ENCODE measurements at places on chromosomes 12 and 14.
A peak's percentile ranks its signal among the peaks of the same experiment; 100 is the strongest.

- DNase-seq = no peak
Measured at GRCh38 chr14:99671235-99672224, 12.6 kb upstream of the CYP46A1 start.

GRCh38 chr12:131038961-131039950 is 85.5 kb downstream of the ADGRD1 start:
- DNase-seq = no peak

GRCh38 chr12:76588881-76589565 is 29.5 kb upstream of the OSBPL8 start:
- DNase-seq = no peak

GRCh38 chr14:98018628-98019027 is 1221.4 kb downstream of the VRK1 start:
- DNase-seq = no peak

GRCh38 chr12:100216337-100216736 is 15.7 kb downstream of the ACTR6 start:
- no peak for DNase-seq

DNA sequence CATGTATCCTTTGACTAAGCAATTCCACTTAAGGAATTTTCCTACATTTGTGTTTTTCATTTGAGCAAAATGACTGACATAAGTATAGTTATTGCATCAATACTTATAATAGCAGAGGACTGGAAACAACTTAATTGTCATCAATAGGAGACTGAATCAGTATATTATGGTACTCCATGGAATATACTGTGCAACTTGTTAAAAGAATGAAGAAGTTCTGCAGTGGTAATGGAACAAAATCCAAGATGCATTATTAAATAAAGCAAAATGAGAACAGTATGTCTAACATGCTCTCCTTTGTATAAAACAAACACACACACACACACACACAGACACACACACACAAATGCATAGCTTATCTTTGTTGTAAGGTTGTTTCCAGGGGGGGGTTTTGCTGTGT is 303.1 kb downstream of the RAD51B start:
- no peak for DNase-seq

DNA sequence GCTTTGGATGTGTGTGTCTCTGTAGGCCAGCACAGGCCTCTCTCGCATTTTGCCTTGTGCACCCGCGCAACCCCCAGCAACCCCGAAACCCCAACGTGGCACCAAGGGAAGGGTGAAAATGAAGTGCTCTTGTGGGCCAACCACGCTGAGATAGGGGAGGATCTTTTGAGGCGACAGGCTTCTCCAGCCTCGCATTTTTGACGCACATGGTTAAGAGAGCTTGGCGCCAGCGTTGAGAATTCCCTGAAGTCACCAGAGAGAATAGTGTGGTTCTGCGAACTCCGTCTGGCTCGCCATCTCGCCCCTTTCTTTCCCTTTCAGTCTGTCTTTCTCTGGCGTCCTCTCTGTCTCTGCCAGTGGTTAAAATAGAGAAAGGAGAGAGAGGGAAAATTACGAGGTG is 1.9 kb upstream of the TBX3 start:
- DNase-seq = no peak

DNA sequence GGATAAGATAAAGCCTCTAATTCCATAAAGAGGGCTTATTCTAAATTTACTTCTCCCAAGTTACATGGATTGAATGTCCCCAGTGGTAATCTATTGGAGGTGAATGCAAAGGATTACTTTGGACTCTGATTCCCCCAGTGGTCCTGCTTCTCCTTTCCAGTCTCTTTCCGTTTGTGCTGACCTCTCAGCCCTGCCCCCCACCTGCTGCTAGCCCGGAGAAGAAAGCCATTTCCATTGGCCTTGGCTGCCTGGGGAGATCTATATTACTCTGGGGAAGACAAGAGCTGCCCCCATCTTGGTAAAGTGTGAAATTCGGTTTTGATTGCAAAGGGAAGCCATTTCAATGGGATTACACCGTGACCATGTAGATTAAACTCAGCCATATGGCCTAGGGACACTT is 13.3 kb downstream of the ASCL1 start:
- DNase-seq = no peak

DNA sequence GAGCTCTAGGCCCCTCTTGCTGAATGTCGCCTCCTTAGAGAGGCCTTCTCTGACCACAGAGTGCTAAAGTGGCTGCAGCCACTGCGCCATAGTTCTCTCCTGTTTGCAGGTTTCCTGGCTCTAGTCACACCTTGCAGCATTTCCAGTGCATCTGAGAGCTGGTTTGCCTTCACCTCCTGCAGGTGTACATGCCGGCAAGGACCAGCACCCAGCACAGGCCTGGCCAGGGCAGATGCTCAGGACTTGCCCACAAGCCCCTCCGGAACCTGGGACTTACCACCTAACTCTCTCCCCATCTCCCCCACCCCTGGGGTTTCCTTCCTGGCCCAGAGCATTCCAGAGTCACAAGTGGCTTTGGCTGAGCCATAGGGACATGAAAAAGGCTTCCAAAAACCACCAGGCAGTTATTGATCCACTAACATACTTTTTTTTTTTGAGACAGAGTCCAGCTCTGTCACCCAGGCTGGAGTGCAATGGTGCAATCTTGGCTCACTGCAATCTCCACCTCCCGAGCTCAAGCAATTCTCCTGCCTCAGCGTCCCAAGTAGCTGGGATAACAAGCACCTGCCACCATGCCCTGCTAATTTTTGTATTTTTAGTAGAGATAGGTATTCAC is 9.1 kb downstream of the ITPK1 start:
- DNase-seq = no peak

DNA sequence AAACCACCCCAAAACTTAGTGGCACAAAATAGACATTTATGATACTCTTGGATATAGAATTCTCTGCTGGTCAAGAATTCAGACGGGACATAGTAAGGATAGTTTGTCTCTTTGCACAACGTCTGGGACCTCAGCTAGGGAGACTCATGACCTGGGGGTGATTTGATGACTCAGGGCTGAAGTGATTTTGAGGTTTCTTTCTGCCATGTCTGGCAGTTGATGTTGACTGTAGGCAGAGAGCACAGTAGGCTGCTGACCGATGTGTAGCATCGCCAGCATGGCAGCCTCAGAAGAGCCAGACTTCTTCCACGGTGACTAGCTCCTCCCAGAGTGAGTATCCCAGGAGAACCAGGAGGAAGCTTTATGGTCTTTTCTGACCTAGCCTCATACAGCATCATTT is 88.9 kb upstream of the FRMD6 start:
- no peak for DNase-seq

- no peak for DNase-seq
Measured at GRCh38 chr12:51972849-51973273, 21.4 kb downstream of the ACVR1B start.

- no peak for DNase-seq
Measured at GRCh38 chr12:94710933-94711332, 60.6 kb upstream of the TMCC3 start.

GRCh38 chr12:29241821-29242591 is 92.9 kb downstream of the FAR2 start:
- peak; percentile 13 for DNase-seq

- DNase-seq = no peak
Measured at GRCh38 chr12:57511161-57511560, 9.2 kb downstream of the DDIT3 start.

- DNase-seq = peak; percentile 22
Measured at GRCh38 chr12:47312808-47313426, 233.2 kb upstream of the AMIGO2 start.

DNA sequence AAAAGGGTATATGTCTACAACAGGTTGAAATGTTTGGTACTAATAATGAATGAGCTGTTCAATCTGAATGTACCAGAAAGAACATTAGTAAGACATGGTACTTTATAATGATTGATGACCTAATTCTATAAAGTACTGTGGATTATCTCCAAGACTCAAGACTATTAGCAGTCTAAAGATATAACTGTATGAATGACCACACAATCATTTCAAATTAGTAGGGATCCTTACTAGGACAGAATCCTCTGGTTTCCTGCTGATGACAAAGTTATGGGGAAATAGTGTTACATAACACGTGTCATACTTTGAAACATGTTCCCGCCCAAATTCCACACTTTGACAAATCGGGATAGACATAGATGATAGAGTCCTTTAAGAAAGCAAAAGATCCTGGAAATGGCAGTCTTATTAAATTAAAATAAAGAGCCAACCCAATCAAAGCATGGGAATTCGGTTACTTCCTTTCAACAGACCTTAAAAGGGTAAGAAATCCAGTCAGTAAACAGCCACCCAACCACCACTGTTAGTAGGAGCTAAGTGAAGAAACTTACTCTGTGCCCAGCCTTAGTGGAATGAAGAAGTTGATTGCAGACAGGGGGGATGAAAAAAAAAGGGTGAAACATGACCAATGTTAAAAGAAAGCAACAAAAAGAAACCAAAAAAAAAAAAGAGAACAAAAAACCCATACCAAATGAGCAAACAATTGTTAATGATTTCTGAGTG is 2.8 kb downstream of the VPS29 start:
- DNase-seq = no peak

DNA sequence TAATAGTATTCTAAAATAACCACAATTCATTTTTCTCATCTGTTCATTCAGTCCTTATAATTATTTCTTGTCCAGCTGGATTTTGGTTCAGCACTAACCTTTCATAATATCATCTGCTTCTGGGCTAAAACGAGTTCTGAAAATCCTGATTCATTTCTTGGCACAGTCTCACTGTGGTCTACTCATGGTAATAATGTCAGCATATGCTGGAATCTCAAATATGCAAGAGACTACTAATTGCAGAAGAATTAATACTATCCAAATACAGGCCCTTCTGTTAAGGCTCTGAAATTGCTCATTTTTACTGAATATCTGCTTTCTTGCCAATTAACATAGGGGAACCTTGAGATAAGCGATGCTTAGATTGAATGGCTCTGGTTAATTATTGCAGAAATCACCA is 597.1 kb downstream of the RPL10L start:
- no peak for DNase-seq

DNA sequence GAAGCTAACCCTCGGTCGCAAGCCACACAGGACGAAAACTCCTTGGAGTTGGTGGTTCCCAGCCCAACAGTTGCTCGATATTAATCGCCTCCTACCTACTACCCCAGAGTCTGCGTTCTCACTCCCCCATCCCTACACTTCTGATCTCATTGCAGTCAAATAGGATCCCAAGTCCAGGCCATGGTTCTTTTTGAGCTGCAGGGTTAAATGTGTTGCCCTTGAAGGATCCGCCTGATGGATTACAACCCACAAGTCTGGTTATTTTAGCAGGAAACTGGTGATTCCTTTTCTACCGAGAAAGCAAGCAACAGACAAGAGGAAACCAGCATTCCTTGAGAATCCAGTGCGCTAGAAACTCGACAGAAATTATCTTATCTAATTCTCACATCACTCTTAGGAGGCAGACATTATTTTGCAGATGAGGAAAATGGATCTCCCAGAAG is 785 bp upstream of the NIN start:
- DNase-seq = no peak

DNA sequence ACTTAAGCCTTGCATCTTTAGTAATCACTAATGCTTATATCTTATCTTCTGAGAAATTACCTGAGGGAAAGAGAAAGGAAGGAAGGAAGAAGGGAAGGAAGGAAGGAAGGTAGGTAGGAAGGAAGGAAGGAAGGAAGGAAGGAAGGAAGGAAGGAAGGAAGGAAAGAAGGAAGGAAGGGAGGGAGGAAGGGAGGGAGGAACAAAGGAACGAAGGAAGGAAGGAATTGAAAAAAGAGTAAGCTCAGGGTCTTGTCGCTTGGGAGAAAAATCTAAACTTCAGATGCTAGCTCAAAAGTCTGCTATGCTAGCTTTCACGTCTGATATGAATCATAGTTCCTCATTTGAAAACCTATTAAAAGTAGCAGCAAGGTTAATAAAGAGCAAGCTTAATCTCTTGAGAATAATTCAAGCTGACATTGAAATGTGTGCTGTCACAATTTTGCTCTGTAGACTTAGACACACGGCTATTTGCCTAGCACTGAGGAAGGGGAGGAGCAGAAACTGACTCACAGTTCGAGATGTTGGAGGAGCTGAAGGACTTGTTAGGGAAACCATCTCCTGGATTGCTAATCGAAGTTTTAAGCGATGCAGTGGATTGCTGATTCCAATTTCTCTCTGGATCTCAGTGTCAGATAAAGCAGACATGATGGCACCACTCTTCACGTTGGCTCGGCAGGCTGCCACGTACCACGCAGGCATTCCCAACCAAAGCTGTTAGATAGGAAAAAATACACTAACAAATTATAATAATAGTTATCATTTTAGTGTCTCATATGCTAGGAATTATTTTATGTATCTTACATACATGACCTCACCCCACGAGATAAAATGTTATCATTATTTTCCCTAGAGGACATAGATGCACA is 216.7 kb downstream of the ACSS3 start:
- DNase-seq = peak; percentile 26

DNA sequence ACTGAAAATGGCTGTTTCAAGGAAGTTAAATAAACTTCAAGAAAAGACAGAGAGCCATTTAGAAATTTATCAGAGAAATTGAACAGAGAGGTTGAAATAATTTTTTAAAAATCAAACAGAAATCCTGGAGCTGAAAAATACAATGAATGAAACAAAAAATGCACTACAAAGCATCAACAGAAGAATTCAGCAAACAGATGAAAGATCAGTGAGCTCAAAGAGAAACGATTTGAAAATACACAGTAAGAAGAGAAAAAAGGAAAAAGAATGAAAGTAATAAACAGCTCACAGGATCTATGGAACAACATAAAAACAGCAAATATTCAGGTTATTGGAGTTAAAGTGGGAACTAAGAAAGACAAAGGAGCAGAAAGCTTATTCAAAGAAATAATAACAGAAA is 26.2 kb downstream of the COX16 start:
- DNase-seq = no peak

GRCh38 chr12:115251727-115252126 is 567.8 kb upstream of the TBX3 start:
- DNase-seq = no peak

DNA sequence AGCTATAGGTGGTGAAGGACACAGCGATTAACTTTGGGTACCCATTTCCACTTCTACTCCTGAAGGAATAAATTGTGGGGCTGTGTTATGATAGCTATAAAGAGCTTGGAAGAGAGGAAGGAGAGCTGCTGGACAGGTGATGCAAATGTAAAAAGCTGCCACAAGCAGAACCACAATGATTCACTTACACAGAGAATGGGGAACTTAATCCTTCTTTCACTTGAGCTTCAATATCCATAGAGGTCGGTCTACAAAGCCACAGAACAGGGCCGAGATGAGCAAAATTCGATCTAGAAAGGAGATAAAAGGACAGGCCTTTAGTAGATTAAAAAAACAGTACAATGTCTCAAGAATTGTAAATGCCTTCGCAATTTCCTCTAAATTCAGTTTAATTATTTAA is 831.1 kb downstream of the LRFN5 start:
- DNase-seq = no peak
